Astrocyte of the spinal cord (primary cell): ENCODE measurements at places on chromosomes 3 and 15.

GRCh38 chr3:144586382-144586781 lies 614.8 kb downstream of the DIPK2A start:
- DNase-seq, result peak; percentile 9

DNA sequence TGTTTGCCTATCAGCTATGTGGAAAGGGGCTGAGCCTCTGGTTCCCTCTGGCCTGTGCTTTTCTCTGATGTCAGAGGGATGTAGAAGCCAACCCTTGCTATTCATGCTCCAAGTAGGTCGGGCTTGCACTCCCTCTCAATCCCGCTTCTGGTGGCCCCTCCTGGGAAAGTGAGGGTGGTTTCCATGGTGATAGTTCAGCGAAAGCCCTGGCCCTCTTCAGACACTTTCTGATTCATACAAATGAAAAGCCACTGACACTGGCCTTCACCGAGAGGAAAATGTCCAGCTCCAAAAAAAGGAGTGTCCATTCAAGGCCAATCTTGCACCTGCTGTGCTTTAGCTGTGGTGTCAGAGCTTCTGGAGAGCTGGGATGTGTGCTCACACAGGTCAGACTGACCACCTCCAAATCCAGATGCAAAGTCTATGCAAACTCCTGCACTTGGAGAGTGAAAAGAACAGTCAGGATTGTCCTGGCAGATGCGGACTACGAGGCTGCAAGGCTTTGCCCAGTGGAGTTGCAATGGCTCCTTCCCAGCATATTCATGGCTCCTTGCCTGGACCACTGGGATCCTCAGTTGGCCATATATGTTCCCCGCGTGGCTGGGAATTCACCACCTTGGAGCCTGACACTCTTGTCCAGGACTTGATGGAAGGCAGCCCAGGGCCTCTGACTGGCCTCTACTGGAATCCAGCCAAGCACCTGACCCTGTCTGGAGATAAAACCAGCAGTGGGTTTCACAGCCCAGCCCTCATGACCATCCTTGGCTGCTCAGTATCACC lies 96.6 kb downstream of the CEMIP start:
- DNase-seq, result no peak

- DNase-seq, result no peak
Measured at GRCh38 chr15:90213122-90213817, 12.1 kb downstream of the SEMA4B start.

DNA sequence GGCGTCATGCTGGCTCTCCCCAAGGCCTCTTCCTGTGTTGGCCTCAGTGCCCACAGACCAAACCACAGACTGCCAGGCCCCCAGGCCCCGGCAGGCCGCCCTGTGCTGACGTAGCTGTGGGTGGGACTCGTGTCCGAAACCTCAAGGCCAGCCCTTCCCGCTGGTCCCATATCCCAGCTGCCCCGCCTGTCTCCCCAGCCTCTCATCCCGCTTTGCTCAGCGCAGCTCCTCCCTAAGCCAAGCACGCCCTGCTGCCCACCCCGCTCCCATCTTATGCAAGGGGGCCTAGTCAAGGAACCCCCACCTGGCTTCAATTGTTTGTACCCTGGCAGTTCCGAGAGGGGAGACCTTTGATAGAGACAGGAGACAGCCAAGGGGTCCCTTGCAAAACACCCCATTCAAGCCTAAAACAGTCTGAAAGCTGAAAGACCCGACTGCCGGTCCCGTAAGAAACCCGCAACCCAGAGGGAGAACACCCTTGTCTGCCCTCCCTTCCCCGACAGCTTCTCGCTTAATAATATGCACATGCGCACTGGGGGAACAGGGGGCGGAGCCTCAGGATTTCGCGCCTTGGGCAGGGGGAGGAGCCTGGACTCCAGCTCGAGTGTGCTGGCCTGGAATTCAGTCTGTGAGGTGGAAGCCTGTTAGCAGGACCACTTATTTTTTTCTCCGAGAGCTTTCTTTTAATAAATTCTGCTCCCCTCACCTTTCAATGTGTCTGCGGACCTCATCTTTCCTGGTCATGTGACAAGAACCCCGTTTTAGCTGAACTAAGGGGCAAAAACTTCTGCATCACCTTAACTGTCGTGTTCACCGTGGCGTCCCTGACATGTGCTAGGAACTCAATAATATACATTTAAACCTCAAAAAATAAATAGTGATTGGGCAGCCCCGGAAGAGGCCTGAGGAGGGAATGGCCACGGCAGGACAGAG lies 17.2 kb downstream of the TNFAIP8L3 start:
- DNase-seq, result peak; percentile 89

- DNase-seq, result peak; percentile 47
Measured at GRCh38 chr3:128343287-128344051, 123.2 kb downstream of the DNAJB8 start.

GRCh38 chr3:25169151-25169550 lies 258.9 kb upstream of the RARB start:
- peak; percentile 6 for DNase-seq
